ENCODE measurements at places on chromosomes 13 and 19.
A peak's percentile ranks its signal among the peaks of the same experiment; 100 is the strongest.

GRCh38 chr13:101998129-101998528 is 403.7 kb downstream of the FGF14 start:
- no peak for DNase-seq

DNA sequence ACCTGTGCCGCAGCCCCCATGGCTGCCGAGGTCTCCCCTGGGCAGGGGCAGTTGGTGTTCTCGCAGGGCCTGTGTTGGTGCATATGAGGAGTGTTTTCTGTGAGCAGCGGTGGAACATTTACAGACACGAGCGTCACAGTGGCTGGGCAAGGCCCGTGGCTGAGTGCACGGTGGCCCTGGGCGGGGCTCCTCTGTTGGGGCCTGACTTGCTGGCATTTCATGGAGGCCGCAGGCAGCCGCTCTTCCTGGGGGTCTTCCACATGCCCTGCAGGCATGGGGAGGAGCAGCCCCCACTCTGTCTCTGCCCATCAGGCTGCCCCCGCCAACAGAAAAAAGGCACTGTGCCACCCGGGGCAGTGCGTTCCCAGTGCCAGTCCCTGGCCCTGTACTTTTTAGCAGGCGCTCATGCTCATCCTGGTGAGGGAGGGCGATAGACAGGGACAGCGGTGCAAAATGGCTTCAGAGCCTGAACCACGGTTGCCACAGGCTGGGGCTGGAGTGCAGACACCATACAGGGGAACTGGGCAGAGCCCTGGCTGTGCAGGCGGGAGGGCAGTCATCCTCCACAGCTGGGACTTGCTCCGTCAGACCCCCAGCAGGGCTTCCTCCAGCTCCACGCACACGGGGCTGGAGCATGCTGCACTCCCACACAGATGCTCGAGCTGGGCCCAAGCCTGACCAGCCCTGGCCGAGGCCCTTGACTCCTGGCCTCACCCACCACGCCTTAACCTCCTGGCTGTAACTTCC is 23.5 kb downstream of the TFDP1 start:
- DNase-seq, result no peak

DNA sequence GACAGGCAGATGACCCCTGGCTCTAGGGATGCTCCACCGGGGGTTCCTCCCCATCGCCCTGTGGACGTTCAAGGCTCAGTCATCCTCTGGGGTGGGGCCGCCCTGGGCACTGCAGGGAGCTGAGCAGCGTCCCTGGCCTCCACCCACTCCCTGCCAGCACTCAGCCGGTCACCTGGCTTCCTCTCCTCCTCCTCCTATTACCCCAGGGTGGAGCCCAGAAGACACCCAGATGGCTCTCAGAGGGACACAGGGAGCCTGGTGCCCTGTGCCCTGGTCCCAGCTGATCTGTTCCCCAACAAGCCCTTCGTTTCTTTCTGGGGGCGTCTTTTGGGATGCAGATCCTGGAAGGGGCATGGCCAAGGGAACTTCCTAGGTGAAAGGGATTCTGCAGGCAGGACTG is 3.7 kb upstream of the MKNK2 start:
- DNase-seq, result no peak

GRCh38 chr19:3580156-3580934 is 4.9 kb upstream of the GIPC3 start:
- DNase-seq, result no peak

GRCh38 chr13:33863188-33863789 is 45.3 kb downstream of the RFC3 start:
- DNase-seq, result no peak

- no peak for DNase-seq
Observed at GRCh38 chr13:67574320-67575233, 344.4 kb upstream of the PCDH9 start.

GRCh38 chr13:77448689-77449088 is 86.8 kb upstream of the SCEL start:
- DNase-seq, result no peak

DNA sequence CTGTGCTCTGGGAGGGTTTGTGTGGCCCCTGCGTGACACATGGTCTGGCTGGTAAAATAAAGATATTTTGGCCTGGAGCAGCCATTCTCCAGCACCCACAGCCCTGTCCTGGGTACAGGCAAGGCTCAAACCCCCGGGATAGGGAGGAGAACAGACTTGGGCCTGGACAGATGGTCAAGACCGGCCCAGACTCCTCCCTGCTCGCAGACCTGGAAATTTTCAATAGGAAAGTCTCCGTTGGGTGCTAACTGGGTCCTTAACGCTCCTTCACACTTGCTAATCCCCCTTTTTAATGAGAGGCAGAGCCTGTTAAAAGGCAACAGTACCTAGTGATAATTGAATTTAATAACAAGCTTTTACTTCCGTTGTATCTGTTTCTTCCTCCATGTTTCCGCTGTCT is 2.5 kb downstream of the PALM start:
- no peak for DNase-seq

DNA sequence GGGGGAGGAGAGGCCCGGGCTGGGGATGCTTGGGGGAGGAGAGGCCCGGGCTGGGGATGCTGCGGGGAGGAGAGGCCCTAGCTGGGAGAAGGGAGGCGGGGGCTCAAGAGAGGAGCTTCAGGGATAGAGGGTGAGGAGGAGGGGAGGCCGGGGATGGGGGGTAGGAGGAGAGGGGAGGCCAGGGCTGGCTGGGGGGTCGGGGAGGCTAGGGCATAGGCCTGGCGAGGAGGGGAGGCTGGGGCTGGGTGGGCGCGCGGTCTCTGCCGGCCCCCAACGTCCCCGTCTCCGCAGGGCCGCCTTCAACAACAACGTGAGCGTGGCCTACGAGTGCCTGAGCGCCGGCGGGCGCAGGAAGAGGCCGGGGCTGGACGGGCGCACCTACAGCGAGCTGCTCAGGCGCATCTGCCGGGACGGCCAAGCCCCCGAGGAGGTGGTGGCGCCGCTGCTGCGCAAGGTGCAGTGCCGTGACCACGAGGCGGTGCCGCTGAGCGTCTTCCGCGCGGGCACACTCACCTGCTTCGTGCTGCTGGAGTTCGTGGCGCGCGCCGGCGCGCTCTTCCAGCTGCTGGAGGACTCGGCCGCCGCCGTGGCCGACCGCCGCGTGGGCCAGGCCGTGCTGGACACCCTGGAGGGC is 11.4 kb downstream of the TPGS1 start:
- peak; percentile 65 for DNase-seq

DNA sequence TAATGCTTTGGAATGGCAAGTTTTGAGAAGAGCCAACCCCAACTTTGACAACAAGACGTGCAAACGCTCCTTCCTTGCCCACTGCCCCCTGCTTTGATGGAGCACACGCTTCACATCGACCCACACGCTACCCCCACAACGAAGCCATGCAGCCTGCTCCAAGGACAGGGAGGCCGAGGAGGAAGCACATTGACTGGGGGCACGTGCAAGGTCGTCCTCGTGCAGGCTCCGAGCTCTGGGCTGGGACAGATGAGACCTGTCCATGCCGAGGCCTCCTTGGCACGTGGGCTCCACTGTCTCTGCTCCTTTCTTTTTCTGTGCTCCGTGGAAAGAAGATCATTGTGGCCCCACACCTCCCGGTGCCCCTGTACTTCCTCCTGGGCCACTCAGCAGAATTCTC is 309.0 kb downstream of the TEX29 start:
- DNase-seq, result no peak

DNA sequence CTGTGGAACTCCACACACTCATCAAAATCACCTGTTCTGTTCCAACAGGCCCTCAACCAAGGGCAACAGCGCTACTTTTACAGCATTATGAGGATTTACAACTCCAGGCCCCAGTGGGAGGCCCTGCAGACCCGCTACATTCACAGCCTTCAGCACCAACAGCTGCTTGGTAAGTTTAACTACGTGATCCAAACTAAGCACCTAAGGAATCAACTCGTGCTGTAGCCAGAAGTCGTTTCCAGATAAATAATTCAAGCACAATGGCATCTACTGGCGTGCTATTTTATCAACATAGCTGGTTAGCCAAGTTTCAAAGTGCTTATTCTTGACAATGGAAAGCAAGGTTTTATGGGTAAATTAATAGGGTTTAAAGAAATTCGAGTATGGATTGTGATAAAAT is 5.3 kb downstream of the FAM216B start:
- DNase-seq, result no peak

- DNase-seq, result no peak
Observed at GRCh38 chr19:11154683-11155047, 917 bp downstream of the SPC24 start.

DNA sequence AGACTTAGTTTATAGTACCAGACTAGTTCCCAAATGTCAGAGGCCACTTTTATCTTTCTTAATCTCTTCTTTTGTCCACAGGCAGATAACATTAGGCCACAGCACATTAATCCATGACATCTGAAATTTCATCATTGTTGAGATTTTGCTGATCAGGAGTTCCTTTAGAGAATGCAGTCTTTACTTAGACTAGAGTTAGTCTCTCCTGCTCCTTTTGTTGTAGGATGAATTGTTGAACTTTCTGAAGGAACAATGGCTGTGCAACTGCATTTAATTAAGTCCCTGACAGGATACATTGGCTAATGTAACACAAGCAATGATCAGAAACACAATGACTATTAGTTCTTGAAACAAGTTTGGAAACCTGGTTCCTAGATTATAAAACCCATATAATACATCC is 266.3 kb downstream of the PCDH20 start:
- DNase-seq, result no peak

DNA sequence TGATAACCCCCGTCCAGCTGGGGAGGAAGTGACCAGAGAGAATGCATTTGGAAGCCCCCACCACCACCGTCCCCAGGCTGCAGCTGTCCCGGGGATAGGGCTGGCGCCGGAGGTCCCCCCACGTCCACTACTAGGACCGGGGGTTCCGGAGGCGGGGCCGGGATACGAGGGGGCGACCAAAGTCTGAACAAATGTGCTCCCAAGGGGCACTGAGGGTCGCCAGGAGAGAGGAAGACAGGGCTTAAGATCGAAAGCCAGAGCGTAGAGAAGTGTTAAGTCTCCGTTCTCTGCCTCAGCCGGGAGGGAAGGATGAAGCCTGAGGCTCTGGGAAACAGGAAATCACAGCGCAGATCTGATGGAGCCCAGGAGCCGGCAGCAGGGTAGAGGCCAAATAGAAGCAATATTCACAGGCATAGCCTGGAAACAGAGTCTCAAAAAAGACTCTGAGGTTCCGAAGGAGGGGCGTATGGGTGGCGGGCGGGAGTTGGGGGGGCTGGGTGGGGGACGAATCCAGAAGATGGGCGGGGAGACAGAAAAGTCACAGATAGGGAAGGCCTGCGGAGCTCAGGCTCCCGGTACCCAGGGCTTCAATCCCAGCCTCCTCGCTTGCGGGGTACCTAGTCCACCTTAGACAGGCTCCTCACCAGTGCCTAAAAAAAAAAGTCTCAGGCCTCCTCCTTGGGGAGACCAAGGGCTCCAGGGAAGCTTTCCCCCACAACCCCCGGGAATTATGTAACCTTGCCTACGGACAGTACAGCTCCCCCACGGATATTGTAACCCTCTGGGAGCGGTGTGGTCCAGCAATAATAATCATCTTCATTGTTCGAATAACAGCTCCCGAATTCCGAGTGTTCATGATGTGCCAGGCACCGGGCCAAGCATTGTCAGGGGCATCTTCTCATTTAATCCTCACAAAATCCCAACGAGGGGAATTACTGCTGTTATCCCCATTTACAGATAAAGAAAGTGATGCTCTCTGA is 1.1 kb upstream of the ERF start:
- no peak for DNase-seq

GRCh38 chr13:69948016-69948415 is 159.6 kb upstream of the ATXN8OS start:
- no peak for DNase-seq

- no peak for DNase-seq
Observed at GRCh38 chr13:32253911-32254399, 61.2 kb downstream of the ZAR1L start.

DNA sequence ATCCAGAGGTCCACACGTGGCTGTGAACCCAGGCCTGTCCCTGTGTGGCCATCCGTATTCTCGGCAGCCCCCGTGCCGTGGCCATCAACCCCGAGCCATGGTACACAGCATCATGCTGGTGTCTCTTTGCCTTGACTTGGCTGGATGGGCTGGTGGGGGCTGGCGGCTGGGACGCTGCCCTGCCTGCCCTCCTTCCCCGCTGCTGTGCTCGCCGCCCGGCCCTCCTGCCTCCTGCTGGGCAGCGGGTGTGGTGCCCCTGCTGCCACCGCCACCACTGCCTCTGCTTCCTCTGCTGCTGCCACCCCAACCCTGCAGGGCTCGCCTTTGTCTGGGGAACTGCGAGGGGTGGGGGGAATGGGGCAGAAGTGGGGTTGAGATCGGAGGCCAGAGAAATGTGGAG is 19.7 kb upstream of the EHD2 start:
- DNase-seq, result no peak

DNA sequence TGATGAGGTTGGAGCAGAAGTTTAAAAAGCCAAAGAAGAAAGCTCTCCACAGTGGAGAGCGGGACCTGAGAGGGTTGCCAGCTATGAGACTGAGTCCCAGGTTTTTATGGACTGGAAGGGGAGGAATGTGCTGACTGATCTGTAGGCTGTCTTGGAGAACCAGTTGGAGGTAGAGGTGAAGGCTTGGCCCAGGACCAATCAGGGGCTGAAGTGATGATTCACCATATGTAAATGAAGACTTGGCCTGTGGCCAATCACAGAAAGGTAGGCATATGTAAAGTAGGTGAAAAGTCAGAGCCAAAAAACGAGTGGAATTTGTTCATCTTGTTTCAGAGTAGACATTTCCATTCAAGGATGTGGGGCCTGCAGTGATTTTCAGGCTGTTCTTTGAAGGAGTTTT is 17.5 kb upstream of the KBTBD6 start:
- DNase-seq, result no peak

GRCh38 chr19:4523306-4524110 is 5.2 kb upstream of the PLIN4 start:
- peak; percentile 25 for DNase-seq

GRCh38 chr13:76717092-76717491 is 169.1 kb downstream of the KCTD12 start:
- DNase-seq, result no peak

GRCh38 chr13:20161275-20161950 is 561 bp upstream of the GJA3 start:
- DNase-seq, result peak; percentile 47

GRCh38 chr13:46170268-46170667 is 11.7 kb downstream of the LCP1 start:
- no peak for DNase-seq
